ENCODE measurements at places on chromosomes 16 and 17. TPM values are rescaled to one million over a fixed set of nuclear protein-coding genes. Genes with fewer than 3 reads are reported as not detected.

DNA sequence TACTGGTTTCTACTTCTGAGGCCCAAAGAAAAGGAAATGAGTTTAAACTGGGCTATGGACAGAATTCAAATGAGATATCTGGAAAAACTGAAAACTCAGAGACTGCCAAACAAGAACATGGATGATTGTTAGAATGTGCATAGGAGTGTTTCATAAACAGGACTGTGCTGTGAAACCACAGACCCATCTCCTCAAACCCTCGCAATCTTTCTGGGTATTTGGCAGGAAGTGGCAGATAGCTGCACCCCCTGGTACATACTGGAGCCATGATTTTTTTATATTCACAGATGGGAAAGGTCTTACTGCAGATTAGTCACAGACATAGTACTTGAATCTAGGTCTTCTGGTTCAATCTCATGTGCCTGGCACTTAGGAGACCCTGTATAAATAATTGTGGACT lies 145.0 kb downstream of the CCDC182 start:
- H3K4me3 ChIP-seq, result peak overlapping the region; percentile 56
- peak overlapping the region; percentile 84 for H3K27ac ChIP-seq
- peak; percentile 85 for DNase-seq
- H3K4me1 ChIP-seq, result peaks cover 66% of the 10 kb centered on the region
- peaks cover 19% of the 10 kb centered on the region for H3K36me3 ChIP-seq

DNA sequence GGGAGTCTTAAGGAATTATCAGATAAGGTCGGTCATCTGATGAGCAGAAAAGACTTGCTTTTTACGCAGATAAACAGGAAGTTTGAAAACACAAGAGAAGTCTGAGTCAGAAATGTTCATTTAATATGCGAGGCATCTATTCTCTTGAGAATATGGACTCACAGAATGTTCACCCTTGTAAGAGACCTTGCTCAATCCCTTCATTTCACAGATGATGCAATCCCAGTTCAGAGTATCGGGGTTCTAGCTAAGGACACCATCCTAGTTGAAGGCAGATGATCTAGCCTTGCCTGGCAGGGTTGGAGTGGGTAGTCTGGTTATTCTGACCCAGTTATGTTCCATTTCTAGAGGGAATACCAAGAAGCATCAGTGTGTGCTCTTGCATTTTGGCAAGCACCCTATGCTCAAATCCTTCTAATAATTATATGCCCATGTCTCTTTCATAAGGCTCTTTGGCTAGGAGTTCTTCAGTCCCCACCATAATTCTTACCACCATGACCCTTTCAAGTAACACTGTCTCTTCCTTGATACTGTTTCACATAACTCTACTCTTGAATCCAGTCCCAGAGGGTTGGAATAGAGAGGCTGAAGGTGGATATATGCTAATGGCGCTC lies 42.5 kb downstream of the YPEL2 start:
- peaks cover 10% of the 10 kb centered on the region for H3K36me3 ChIP-seq
- H3K4me3 ChIP-seq, result peak overlapping the region; percentile 53
- DNase-seq, result no peak

KRTAP4-5 gene
- total RNA-seq, result not detected

DNA sequence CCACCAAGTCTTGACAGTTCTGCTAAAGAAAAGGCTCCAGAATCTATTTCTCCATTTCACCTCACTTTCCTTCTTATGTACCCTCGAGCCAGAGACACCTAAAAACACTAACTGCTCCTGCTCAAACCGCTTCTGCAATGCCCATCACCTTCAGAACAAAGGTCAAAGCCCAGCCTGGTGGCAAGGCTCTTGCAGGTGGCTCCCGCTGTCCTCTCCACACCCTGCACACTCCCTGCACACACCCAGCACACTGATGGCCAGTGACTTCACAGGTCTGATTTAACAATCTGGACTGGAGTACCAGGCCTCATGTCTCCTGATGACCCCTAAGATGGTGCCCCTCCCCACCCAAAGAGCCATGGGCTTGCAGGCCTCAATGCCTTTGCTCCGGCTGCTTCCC lies 9.8 kb upstream of the C17orf113 start:
- peaks cover 17% of the 10 kb centered on the region for H3K4me1 ChIP-seq
- peaks cover 4% of the 10 kb centered on the region for H3K27me3 ChIP-seq
- no peaks in the 10 kb centered on the region for H3K36me3 ChIP-seq
- DNase-seq, result no peak
- H3K27ac ChIP-seq, result peak overlapping the region; percentile 30

SEPTIN12 gene
- total RNA-seq, result not detected

HSPB9 gene
- not detected for total RNA-seq

- no peak overlapping the region for H3K27ac ChIP-seq
- peaks cover 3% of the 10 kb centered on the region for H3K4me1 ChIP-seq
- no peak overlapping the region for H3K4me3 ChIP-seq
- H3K27me3 ChIP-seq, result no peaks in the 10 kb centered on the region
- H3K36me3 ChIP-seq, result no peaks in the 10 kb centered on the region
Measured at GRCh38 chr16:50638816-50639670, 42.1 kb downstream of the SNX20 start.

ATP2A1 gene
- total RNA-seq, result 2.4 TPM

QPRT gene
- total RNA-seq, result 5.8 TPM

GRCh38 chr17:40456396-40456951 lies 13.2 kb downstream of the IGFBP4 start:
- H3K27me3 ChIP-seq, result no peaks in the 10 kb centered on the region
- H3K4me1 ChIP-seq, result peaks cover 23% of the 10 kb centered on the region
- peaks cover 54% of the 10 kb centered on the region for H3K36me3 ChIP-seq
- no peak overlapping the region for H3K27ac ChIP-seq

DNA sequence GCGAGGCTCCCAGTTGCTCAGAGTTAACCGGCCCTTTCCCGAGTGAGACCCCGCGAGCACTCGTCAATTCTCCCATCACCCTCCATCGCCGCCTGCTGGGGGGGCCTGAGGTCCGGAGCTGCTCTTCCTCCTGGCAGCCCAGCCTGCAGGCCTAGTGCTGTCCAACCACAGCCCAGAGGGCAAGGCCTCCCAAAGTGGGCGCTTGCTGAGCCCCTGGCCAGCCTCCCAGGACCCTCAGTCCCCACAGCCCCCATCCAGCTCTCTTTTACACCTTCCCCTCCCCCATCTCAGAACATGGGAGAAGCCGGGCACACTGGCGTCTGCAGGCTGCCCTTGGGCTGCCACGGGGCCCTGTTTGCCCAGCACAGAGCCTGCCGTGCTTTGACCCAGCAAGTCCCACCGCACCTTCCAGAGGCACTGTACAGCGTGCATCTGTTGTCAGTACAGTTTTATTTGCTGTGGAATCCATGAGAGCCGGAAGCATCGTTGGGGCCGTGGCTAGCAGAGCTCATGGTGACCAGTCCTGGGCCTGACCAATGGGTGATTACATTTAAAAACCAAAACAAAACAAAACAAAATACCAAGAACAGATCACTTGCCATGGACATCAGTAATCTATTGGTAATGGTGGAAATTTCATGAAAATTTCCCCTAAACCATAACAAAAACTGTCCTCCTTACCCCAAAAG lies 96.1 kb upstream of the CBX4 start:
- H3K4me1 ChIP-seq, result peaks cover 10% of the 10 kb centered on the region
- H3K4me3 ChIP-seq, result no peak overlapping the region
- H3K27me3 ChIP-seq, result peaks cover 30% of the 10 kb centered on the region
- no peak for DNase-seq

- H3K27me3 ChIP-seq, result peaks cover 32% of the 10 kb centered on the region
- no peak for DNase-seq
- H3K36me3 ChIP-seq, result no peaks in the 10 kb centered on the region
- no peaks in the 10 kb centered on the region for H3K4me1 ChIP-seq
- H3K4me3 ChIP-seq, result no peak overlapping the region
Measured at GRCh38 chr17:32962320-32962711, 29.3 kb upstream of the SPACA3 start.

DNA sequence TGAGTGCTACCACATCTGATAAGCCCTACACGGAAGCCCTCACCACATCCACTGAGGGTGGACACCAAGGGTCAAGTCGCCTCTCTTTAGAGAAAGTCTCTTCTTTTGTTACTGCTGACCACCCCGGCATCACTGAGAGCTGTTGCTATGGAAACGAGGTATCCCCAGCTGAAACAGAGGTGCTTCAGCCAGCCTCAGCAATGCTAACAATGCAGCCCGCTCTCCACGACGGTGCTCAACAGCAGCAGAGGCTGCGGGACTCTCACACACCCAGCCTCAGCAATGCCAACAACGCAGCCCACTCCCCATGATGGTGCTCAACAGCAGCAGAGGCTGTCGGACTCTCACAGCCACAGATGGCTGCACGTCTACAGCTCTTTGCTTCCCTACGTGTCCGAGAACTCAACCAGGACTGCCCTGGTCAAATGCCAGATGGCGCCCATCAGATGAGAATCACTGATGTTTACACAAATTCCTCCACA lies 41.4 kb downstream of the VPS53 start:
- H3K4me1 ChIP-seq, result peaks cover 3% of the 10 kb centered on the region
- H3K27ac ChIP-seq, result no peak overlapping the region
- H3K27me3 ChIP-seq, result no peaks in the 10 kb centered on the region
- H3K4me3 ChIP-seq, result no peak overlapping the region

GRCh38 chr16:23996258-23996955 lies 160.6 kb downstream of the PRKCB start:
- H3K4me1 ChIP-seq, result peaks cover 13% of the 10 kb centered on the region
- H3K4me3 ChIP-seq, result no peak overlapping the region
- no peak for DNase-seq
- H3K27me3 ChIP-seq, result no peaks in the 10 kb centered on the region
- no peak overlapping the region for H3K27ac ChIP-seq

- no peak overlapping the region for H3K27ac ChIP-seq
- DNase-seq, result no peak
- H3K36me3 ChIP-seq, result no peaks in the 10 kb centered on the region
- H3K4me1 ChIP-seq, result peaks cover 4% of the 10 kb centered on the region
- H3K4me3 ChIP-seq, result no peak overlapping the region
Measured at GRCh38 chr17:47279062-47279801, 25.6 kb downstream of the ITGB3 start.

DNA sequence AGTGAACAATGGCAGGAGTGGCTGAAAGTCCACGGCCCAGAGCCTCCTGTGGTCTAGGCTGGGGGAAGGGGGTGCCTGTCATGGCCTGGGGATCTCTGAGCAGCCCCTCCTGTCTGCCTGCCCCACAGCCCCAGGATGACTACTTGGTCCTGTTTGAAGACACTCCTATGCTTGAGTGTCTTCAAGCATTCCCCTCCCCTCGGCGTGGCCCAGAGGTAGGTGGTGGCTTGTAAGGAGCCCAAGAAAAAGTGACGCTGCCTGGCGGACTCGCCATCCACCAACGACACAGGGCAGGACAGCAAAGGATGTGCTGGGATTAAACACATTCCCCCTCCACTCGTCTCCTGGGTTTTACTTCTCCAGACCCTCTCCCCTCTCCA lies 5.7 kb downstream of the SULT1A1 start:
- H3K27me3 ChIP-seq, result no peaks in the 10 kb centered on the region
- no peaks in the 10 kb centered on the region for H3K36me3 ChIP-seq
- no peaks in the 10 kb centered on the region for H3K4me1 ChIP-seq
- H3K4me3 ChIP-seq, result no peak overlapping the region

BICDL2 gene
- total RNA-seq, result 0.63 TPM

SUMO2 gene
- total RNA-seq, result 659 TPM

DNA sequence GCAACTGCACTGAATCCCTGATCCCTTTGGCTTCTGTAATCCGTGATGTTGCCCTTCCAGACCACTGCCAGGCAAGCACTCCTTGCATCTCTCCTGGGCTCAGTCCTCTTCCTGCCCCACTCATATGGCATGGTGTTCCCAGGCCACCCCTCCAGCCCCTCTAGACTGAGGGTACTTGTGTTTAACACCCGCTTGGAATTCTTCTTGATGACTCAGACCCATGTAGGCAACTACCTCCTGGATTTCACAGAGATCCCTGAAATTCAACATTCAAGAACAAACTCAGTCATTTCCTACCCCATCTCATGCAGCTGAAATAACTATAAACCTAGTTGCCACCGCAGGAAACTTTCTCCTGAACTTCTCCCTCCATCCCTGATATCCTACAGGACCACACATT lies 541.9 kb upstream of the CDH11 start:
- H3K27ac ChIP-seq, result no peak overlapping the region
- H3K36me3 ChIP-seq, result no peaks in the 10 kb centered on the region
- no peak for DNase-seq

GRCh38 chr17:68435876-68436842 lies 21.1 kb downstream of the WIPI1 start:
- H3K27me3 ChIP-seq, result no peaks in the 10 kb centered on the region
- peak overlapping the region; percentile 33 for H3K4me3 ChIP-seq
- H3K27ac ChIP-seq, result peak overlapping the region; percentile 89

GRCh38 chr16:61332461-61332860 lies 703.8 kb downstream of the CDH8 start:
- H3K4me1 ChIP-seq, result no peaks in the 10 kb centered on the region
- DNase-seq, result no peak
- H3K4me3 ChIP-seq, result no peak overlapping the region
- H3K27me3 ChIP-seq, result no peaks in the 10 kb centered on the region
- no peaks in the 10 kb centered on the region for H3K36me3 ChIP-seq
- H3K27ac ChIP-seq, result no peak overlapping the region

TNP2 gene
- total RNA-seq, result not detected

All from activated CD4-positive, alpha-beta T cell treated with anti-CD3 and anti-CD28 coated beads, Interleukin-2, amount 10 ng/mL, durations not matched to agents 24 days and 14 days (primary cell).